Activated CD4-positive, alpha-beta T cell treated with anti-CD3 and anti-CD28 coated beads, Interleukin-2, amount 50 U/mL, for 48 hours (primary cell): ENCODE measurements at places on chromosomes 16 and 17.

DNA sequence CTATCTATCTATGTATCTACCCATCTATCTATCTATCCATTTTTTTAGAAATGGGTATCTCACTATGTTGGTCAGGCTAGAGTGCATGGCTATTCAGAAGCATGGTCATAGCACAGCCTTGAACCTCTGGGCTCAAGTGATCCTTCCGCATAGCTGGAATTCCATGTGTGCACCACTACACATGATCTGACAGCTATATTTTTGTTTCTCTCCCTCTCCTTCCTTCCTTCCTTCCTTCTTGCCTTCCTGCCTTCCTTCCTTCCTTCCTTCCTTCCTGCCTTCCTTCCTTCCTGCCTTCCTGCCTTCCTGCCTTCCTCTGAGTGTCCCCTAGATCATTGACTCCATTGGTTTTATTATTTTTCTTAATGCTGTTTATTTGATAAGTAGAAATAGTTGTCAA, 108.1 kb downstream of the HS3ST4 start:
- DNase-seq, result no peak

DNA sequence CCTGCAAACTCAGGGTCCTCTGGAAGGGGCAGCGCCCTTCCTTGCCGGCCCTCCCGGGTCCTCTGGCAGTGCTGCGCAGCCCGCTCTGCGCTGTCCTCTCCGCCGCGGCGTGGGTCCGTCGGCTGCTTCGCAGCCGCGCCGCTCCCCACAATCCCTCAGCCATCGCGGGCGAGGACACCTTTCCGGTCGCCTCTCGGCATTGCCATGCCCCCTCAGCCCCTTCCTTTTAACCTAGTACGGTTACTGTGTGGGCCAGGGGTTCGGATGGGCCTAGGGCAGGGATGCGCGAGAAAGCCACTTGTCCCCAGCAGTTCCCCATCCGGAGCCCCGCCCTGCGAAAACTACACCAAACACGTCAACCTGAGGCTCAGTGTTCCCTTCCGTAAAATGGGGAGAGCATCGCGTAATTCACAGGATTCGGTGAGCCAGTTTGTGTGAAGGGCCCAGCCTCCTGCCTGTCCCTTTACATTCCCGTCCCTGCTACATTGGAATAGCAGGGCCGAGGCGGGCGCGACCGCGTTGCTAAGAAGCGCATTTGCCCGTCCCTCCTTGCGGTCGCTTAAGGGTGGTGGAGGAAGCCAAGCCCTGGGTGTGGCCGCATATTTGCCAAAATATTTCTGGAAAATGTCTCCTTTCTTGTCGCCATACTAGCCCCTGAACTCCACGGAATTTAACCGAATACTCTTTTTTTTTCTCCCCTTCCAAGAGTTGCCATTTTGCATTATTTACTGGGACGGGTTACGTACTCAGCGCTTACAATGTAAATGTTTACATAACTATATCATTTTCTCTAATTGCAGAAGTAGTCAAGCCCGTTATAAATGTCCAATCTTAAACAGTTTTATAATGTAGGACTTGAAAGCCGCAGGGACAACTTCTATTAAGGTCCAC, 13.2 kb downstream of the COPZ2 start:
- DNase-seq, result peak; percentile 55

GRCh38 chr17:65515959-65516948, 45.2 kb downstream of the AXIN2 start:
- DNase-seq, result no peak

DNA sequence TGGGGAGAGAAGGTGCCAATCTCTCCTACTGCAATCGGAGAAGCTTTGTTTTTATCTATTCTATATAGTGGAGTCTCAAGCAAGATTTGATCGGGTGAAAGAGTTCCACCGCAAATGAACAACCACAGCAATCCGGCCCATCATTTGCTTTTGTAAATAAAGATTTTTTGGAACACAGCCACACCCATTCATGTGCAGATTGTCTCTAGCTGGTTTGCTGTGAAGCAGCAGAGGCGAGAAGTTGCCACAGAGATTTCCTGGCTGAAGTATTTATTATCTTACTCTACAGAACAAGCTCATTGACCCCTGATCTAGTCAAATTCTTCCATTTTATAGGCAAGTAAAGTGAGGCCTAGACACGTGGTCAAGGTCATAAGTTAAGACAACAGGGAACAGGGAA, 195.5 kb upstream of the TNRC6C start:
- DNase-seq, result no peak

DNA sequence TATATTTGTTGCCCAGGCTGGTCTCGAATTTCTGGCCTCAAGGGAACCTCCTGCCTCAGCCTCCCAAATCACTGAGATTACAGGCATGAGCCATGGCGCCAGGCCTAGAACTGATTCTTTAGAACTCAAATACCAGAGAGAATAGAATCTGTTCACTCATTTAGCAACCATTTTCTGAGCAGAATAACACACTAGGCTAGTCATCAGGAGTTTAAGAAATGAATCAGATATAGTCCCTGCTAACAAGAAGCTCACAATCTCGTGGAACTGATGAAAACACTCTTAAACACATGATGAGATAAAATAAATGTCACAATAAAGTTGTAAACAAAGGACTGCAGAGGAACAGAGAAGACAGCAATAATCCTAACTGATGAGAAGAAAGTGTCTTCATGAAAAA, 55.8 kb upstream of the ADCY9 start:
- DNase-seq, result no peak

GRCh38 chr16:57123216-57123973, 31.0 kb downstream of the CPNE2 start:
- no peak for DNase-seq

DNA sequence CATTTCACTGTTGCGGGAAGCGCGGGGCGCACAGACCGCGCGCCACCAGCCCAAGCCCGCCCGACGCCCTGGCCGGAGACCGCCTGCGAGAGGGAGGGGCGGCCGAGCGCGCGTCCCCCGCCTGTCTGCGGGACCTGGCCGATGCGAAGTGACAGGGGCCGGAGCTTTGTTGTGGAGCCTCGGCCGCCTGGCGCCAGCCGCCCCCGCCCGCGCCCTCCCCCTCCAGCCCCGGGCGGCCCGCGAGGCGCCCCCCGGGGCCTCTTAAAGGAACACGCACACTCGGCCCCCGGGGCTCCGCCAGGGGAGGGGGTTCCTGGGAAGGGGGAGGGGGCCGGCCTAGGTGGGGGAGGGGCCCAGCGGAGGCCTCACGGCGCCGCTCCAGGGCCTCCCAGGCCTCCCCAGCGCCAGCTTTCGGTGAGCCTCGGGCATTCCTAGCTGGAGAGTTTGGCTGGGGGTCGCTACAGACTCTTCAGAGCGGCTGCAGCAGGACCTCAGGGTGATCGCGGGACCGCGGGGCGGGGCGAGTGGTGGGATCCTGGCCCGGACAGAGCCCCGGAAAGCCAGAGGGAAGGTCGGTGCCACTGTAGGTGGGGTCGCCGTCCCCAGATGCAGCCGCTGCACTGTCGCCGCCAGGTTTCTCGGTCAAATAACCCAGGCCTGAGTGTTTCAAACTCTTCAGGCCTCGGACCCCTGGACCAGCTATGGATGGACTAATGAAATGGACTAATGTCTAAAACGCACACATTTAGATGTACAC, 2.4 kb upstream of the TBX2 start:
- DNase-seq, result no peak

- no peak for DNase-seq
These were observed 15.4 kb upstream of the HELZ start for GRCh38 chr17:67260170-67260987.

DNA sequence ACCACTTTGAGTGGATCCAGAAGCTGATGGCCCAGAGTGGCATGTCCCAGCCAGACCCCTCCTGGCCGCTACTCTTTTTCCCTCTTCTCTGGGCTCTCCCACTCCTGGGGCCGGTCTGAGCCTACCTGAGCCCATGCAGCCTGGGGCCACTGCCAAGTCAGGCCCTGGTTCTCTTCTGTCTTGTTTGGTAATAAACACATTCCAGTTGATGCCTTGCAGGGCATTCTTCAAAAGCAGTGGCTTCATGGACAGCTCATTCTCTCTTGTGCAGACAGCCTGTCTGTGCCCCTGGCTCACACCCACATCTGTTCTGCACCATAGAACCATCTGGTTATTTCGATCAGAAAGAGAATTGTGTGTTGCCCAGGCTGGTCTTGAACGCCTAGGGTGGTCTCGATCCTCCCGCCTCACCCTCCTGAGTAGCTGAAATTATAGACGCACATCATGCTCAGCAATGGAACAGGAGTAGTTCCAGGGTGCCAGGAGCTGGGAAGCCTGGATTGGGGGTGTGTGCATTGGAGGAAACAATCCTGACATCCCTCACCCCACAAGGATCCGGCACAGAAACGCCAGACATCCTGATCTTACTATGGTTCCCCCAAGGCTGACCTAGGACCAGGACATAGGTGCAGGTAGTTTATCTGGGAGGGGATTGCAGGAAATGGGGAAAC, 4.6 kb downstream of the PRSS21 start:
- no peak for DNase-seq

GRCh38 chr17:4806456-4806776, 536 bp upstream of the PLD2 start:
- no peak for DNase-seq

DNA sequence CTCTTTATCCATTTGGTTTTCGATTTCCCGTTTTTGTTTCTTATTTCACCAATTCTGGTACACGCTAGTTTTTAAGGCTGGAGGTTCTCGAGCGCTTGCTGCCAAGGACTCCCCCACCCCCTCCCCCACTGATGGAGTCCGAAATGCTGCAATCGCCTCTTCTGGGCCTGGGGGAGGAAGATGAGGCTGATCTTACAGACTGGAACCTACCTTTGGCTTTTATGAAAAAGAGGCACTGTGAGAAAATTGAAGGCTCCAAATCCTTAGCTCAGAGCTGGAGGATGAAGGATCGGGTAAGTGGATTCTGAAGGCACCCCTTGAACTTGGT, 825 bp downstream of the RPTOR start:
- DNase-seq, result peak; percentile 9

- DNase-seq, result no peak
These were observed 9.5 kb downstream of the DEF8 start for GRCh38 chr16:89958068-89958467.

DNA sequence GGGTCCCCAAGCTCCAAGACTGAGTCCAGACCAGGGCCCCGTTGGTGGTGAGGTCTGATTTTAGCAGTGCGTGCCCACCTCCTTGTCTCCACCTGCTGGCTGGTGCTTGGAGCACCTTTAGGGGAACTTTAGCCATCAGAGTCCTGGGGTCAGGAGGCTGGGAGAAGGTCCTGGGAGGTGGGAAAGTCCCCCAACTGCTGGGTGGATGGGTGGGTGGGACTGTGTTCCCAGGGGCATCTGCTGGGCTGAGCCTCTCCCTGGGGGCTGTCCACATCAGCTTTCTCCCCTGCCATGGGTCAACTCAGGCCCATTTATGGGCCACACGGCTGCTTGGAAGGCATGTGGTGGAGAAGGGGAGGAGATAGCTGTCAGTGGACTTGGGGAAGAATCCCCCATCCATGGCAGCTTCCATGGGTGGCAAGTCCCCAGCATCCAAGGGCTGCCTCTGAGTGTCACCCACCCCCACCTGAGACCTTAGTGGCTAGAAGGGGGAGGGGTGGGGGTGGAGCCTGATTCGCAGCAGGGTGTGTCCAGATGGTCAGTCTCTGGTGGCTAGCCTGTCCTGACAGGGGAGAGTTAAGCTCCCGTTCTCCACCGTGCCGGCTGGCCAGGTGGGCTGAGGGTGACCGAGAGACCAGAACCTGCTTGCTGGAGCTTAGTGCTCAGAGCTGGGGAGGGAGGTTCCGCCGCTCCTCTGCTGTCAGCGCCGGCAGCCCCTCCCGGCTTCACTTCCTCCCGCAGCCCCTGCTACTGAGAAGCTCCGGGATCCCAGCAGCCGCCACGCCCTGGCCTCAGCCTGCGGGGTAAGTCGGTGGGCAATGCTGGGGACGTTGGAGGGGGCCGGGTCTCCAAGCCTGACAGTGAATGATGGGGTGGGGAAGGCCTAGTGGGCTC, at the start of gene TRPV2:
Gene TRPV2, plus strand, starts transcription at position 541 of the 894 bp plus-strand sequence. CDS start 2,098 bp downstream, outside the sequence.
- DNase-seq, result peak; percentile 58

GRCh38 chr16:56742030-56742984, 12.4 kb downstream of the NUP93 start:
- no peak for DNase-seq

DNA sequence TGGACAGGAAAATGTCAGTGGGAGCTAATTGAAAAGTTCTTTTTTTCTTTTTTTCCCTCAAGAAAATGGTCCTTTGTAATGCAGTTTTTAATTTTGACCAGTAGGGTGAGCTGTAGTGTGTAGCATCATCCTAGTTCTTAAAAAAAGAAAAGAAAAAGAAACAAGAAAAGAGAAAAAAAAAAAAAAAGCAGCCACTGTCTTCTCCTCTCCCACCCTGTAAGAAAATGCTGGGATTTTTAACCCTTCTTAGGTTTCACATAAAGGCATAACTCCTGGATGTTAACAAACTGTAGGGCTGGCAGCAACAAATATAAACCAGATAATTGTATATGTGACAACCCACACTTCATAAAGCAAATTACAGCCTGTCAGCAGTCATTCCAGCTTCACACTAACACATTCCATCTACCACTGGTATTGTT, 78.1 kb downstream of the SKAP1 start:
- no peak for DNase-seq

- no peak for DNase-seq
These were observed 4.6 kb upstream of the MFSD6L start for GRCh38 chr17:8803531-8804420.

DNA sequence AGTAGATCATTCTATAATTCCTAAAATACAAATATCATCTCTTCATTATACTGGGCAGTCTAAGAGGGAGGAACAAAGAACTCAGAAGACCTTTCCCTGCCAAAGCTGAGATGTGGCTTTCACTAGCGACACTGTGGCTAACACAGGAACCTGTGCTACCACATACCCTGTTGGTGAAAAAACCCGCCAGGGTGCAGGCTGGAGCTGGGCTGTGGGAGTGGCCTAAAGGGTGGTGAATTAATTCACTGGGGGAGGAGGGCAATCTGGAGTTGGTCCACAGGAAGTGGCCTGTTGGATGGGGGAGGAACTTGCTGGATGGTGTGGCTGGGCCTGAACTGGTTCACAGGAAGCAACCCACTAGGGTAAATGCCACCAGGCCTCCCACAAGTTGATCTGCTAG, 7.4 kb downstream of the ZNF594 start:
- no peak for DNase-seq

GRCh38 chr17:57745242-57745641, at the start of gene CCDC182:
CCDC182 (minus strand) TSS chr17:57745299; CDS start chr17:57745272, 27 bp downstream.
- DNase-seq, result no peak

DNA sequence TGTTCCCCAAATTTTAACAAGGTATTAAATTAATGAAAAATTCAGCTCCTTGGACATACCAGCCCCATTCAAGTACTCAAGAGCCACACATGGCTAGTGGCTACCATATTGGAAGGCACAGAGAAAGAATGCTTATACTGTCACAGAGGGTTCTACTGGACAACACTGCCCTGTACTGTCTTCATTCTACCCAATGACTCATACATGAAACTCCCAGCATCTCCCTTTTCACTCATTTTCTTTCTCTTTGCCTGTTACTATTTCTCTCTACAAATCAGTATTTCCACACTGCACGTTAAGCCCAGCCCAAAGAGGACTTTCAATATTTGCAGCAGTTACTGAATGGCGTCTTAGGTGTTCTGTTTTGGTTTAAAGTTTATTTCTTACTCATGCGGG, 72.1 kb upstream of the RCVRN start:
- no peak for DNase-seq
